ENCODE measurements at places on chromosomes 6 and 20.

DNA sequence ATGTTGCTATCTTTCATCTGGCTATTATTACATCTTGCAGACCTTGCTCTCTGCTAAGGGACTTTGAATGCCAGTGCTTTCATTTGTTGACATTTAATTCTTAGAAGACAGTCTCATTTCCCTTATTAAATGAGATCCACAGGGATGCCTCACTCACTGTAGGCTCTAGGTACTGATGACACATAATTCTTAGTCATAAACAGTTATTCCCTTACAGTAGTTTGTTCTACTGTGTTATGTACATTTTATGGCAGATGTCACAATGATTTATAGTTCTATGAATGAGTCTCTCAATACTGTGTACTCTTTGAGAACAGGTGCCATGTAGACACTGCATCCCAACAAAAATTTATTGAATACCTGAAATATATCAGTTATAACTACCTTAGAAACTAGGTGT is 70.3 kb downstream of the FAM83B start:
- no peak for ATAC-seq

DNA sequence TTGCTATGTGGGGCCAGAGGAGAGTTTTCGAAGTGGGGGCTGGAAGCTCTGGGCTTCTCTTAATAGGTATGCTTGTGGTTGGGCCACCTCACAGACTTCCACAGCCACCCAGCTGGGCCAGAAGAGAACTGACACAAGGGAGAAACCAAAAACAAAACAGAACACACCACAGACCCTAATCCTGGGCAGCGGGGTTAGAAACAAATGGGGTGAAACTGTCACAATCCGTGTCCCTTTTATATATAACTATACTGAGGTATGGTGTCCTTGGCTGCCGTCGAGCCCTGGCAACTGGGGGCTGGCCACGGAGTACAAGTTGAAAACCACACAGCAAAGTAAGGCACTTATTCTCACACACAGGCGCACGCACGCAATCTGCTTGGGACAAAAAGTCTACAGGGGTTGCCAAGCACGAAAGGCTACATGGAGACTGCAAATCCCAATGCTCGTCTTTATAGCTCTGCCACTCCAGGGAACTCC is 78.3 kb downstream of the TRAM2 start:
- no peak for ATAC-seq

DNA sequence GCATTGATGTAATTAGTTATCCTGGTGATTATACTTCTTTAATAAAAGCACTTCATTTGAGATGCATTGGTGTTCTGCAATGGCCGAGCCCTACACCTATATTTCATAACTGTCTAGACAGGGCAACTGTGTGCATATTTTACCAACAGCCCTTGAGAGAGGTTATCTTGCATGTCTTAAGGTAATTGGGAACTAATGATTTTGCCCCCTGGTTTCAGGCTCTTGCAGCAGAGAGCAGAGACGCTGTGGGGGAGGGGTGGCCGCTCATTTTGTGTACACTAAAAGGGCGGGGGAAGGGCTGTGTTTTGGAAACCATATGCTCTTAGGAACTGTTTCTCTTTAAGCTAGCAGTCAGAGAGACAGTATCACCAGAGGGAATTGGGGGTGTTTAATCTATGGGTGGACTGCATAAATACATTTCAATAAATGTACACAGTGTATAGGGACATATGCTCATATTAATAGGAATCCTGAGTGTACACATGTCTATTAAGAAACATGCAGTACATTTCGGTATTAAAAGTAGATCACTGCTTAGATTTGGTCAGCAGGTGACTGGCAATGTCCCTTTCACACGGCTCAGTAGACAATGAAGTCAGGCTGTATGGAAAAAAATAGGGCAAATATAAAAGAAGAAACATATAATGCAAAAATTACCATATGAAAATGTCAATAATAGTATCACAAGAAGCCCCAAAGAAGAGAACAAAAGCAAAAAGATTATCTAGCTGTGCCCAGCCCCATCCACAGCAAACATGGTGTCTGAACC is 402.9 kb upstream of the CITED2 start:
- ATAC-seq, result peak; percentile 30

DNA sequence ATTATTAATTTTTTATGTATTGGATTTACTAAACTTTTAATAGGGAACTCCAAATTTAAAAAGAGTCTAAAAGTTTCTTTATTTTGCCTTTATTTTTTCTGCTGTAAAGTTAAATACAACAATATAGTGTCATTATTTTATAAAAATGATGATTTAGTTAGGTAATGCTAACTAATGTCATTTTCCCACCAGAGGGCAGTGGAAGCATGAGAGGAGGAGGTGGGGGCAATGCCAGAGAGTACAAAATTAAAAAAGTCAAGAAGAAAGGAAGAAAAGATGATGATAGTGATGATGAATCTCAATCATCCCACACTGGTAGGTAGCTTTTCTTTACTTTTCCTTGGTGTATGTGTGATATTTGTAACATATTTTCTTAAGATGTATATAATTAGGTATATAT is 20.2 kb upstream of the FHL5 start:
- ATAC-seq, result no peak
